ENCODE measurements at places on chromosomes 3 and 15. TPM values are rescaled to one million over a fixed set of nuclear protein-coding genes. Genes with fewer than 3 reads are reported as not detected.

GRCh38 chr15:67613708-67614107 is 71.2 kb downstream of the MAP2K5 start:
- no peak for DNase-seq
- no peak overlapping the region for H3K27ac ChIP-seq
- H3K4me1 ChIP-seq, result no peaks in the 10 kb centered on the region
- H3K27me3 ChIP-seq, result no peaks in the 10 kb centered on the region
- no peaks in the 10 kb centered on the region for H3K36me3 ChIP-seq

The GOLGA6L9 gene
- 3.8 TPM for total RNA-seq

GRCh38 chr3:53140847-53141845 is 10.9 kb upstream of the RFT1 start:
- no peaks in the 10 kb centered on the region for H3K27me3 ChIP-seq
- no peaks in the 10 kb centered on the region for H3K36me3 ChIP-seq
- H3K4me1 ChIP-seq, result peaks cover 30% of the 10 kb centered on the region
- H3K27ac ChIP-seq, result no peak overlapping the region
- no peak overlapping the region for H3K4me3 ChIP-seq
- peak; percentile 58 for DNase-seq

GRCh38 chr3:151562891-151563290 is 102.0 kb upstream of the IGSF10 start:
- H3K27me3 ChIP-seq, result no peaks in the 10 kb centered on the region
- H3K27ac ChIP-seq, result no peak overlapping the region
- H3K36me3 ChIP-seq, result no peaks in the 10 kb centered on the region
- DNase-seq, result peak; percentile 10

The COL6A5 gene
- total RNA-seq, result not detected

DNA sequence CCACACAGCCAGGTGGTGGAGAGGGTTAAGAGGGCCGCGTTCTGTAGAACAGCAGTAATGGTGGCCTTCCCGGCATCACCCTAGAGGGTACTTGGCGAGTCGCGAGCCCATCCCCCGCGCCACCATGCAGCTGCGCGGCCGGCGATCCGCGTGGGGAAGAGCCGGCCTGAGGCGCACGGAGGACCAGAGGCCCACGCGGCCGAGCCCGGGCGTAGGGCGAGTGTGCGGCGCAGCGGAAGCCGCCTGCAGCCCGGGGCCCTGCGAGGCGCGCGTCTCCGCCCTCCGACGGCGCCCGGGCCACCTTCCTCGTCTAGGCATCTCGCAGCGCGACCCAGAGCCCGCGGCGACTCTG is 423 bp downstream of the TKT start:
- DNase-seq, result no peak
- H3K27ac ChIP-seq, result peak overlapping the region; percentile 76
- H3K36me3 ChIP-seq, result peaks cover 35% of the 10 kb centered on the region
- no peaks in the 10 kb centered on the region for H3K27me3 ChIP-seq
- peak overlapping the region; percentile 98 for H3K4me3 ChIP-seq

DNA sequence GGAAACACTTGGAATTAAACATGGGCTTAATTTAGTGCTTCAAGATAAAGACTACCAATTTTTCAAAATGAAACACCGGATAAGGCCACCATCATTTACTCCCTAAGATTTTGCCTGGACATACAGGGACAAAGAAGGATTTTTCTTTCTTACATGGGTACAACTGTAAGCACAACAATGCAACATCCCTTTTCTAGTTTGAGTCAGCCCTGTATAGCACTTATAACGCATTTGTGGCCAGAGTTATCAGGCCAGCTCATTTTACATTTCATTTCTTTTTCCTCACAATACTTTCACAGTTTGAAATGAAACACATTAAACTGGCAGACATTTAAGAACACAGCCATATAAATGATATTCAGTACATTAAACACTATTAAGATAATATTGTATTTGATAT is 9.8 kb upstream of the SUCNR1 start:
- no peak for DNase-seq
- 0 out of 2 replicates have a peak, but pooled peaks cover 4% of the 10 kb centered on the region for H3K36me3 ChIP-seq
- no peaks in the 10 kb centered on the region for H3K27me3 ChIP-seq
- H3K4me3 ChIP-seq, result no peak overlapping the region
- no peak overlapping the region for H3K27ac ChIP-seq

The CCR9 gene
- total RNA-seq, result not detected

The CEP152 gene
- 19.2 TPM for total RNA-seq

The MASP1 gene
- total RNA-seq, result not detected

DNA sequence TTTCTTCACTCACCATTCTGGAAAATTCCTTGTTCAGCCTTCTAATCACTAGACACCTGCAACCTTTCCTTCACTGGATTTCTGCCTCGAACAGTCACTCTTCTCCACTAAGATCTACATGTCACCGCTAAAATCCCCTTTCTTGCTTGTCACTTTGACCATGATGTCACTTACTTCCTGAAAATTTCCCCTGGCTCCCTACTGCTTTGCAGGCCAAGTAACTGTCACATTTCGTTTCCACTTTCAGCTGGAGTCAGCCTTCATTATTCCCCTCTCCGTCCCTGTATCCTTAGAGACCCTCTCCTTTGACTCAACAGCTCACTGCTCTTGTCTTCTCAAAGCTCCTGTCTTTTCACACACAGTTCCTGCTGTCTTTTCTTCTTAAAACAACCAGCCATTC is 15.9 kb downstream of the CHL1 start:
- DNase-seq, result no peak
- no peak overlapping the region for H3K4me3 ChIP-seq
- H3K36me3 ChIP-seq, result no peaks in the 10 kb centered on the region
- no peaks in the 10 kb centered on the region for H3K27me3 ChIP-seq
- H3K4me1 ChIP-seq, result no peaks in the 10 kb centered on the region

GRCh38 chr3:47128137-47128536 is 35.8 kb downstream of the SETD2 start:
- no peaks in the 10 kb centered on the region for H3K4me1 ChIP-seq
- no peak overlapping the region for H3K27ac ChIP-seq
- 0 out of 2 replicates have a peak, but pooled peaks cover 12% of the 10 kb centered on the region for H3K36me3 ChIP-seq
- DNase-seq, result no peak
- no peaks in the 10 kb centered on the region for H3K27me3 ChIP-seq
- no peak overlapping the region for H3K4me3 ChIP-seq

The FSIP1 gene
- 0.63 TPM for total RNA-seq

The TRAT1 gene
- not detected for total RNA-seq
